ENCODE measurements at places on chromosomes 12 and 14. TPM values are rescaled to one million over a fixed set of nuclear protein-coding genes. Genes with fewer than 3 reads are reported as not detected.

Gene POTEG
- not detected for polyA plus RNA-seq

Gene HNF1A
- polyA plus RNA-seq, result 13.5 TPM

Gene ACSS3
- polyA plus RNA-seq, result 20.1 TPM

Gene AHNAK2
- polyA plus RNA-seq, result 1.4 TPM

Gene TEAD4
- 20.4 TPM for polyA plus RNA-seq

Gene SALL2
- 66.5 TPM for polyA plus RNA-seq

Gene HOXC6
- polyA plus RNA-seq, result 23.3 TPM

Gene IFI27L1
- 21.7 TPM for polyA plus RNA-seq

Gene LTB4R2
- polyA plus RNA-seq, result 1.8 TPM

Measured in right renal cortex interstitium (tissue), 3 donors.